ENCODE measurements at places on chromosomes 2 and 18.

- no peak for DNase-seq
Observed at GRCh38 chr18:27164905-27165304, 20.2 kb downstream of the CHST9 start.

- DNase-seq = no peak
Observed at GRCh38 chr2:215210082-215210481, 71.7 kb upstream of the ABCA12 start.

DNA sequence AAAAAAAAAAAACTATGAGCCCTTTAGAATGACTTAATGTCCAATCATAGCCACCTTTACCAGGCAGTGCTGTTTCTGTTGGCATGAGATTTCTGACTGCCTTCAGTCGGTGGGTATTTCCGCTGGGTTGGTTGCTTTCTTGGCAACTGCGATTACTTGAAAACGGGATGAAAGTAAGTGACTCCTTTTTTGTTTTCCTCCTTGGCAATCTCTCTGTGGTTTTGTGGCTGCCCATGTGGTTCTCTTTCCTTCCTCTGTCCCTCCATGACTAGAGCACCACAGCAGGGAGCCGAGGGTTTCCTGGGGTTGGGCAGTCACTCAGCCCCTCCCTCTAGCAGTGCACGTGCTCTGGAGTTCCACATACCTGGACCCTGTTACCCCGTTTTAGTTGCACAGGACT lies 112.1 kb downstream of the KLHL29 start:
- peak; percentile 53 for DNase-seq

DNA sequence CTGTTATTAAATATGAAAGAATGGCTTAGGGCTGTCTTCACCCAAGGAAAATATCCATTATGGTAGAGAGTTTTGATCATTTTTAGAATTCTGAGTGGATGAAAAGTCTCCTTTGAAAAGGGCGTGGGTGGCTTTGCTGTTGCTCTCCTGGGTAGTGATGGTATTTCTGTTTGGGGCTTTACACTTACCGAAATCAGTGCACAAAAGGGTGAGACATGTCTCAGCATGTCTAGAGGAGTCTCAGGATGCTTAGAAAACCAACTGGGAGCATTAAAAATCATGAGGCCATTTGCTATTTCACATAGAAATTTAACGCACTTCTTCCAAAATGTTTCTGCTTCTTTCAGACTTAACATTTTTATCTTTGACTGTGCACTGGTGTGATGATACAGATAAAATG lies 49.6 kb downstream of the ZCCHC2 start:
- no peak for DNase-seq

- no peak for DNase-seq
Observed at GRCh38 chr2:102498414-102498813, 25.4 kb downstream of the SLC9A4 start.

DNA sequence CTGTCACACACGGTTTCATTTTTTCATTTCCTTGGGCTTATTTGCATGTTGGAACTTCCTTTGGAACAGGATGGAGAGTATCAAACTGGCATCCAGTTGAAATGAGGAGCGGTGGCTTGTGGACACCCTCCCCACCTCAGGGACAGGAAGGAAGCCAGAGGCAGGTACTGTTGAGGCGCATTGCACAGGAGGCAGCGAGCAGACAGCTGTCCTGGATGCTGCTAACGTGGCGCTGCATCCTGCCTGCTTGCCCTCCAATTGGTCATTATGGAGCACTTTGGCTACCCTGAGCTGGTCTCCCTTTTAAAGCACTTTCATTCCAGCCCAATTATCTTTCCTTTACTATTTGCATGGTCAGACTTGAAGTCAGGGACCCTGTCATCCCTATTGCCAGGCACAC lies 80.7 kb upstream of the ITGA4 start:
- DNase-seq = no peak

GRCh38 chr18:52636536-52636935 lies 296.5 kb downstream of the DCC start:
- DNase-seq = no peak

GRCh38 chr2:54834721-54835120 lies 111.3 kb downstream of the EML6 start:
- DNase-seq = no peak

GRCh38 chr2:46854260-46854659 lies 61.3 kb downstream of the MCFD2 start:
- DNase-seq = no peak

DNA sequence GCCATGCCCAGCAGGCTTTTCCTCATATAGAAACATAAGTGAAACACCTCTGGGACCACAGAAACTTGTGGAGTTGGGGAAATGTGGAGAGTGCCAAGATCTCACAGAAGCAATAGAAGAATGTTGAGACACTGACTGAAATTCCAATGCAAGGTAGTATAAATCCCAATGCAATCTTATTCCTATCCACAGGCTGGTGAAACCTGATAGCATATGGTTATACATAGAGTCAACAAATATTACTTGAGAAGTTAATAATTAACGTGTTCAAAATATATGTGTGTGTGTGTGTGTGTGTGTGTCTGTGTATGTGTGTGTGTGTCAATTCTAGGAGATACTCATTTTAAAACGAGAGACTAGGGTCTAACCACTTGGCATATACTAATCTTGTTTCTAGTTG lies 776.8 kb upstream of the ACVR2A start:
- DNase-seq = no peak

- no peak for DNase-seq
Observed at GRCh38 chr2:224158831-224159230, 119.7 kb upstream of the SERPINE2 start.

DNA sequence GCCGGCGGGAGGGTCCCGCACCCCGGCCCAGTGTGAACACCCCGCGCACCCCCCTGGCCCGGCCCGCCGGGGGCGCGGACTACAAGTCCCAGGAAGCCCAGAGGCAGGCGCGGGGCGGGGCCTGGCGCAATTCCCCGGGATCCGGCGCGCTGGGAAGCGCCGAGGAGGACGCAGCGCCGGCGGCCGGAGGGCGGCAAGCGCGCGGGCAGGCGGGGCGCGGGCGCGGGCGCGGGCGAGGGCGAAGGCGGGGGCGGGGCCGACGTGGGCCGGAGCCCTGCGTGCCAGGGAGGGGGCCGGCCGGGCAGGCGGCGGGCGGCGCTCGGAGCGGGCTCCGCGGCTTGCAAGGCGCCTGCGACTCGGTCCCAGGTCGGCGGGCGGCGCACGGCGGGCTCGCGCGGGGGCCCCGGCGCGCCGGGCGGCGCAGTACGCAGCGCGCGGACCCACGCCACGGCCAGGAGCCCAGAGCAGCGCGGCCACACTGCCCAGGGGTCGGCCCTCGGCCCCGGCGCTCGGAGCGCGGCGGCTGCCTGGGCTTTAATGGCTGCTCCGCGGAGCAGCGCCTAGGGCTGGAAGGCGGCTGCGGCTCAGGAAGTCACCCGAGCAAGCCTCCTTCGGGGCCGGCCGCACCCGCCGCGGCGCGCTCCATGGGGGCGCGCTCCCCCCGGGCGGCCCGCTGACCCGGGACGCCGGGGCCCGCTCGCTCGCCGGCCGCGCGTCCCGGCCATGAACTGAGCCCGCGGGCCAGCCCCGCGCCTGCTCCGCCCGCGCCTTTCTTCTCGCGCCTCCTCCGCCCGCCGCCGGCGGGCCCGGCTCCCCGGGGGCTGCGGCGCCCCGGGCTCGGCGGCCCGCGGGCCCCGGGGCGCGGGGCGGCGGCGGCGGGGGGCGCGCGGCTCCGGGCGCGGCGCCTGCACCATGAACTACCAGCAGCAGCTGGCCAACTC lies at the start of gene AGAP1:
Gene AGAP1 (plus strand): TSS at position 269 of the 941 bp plus-strand sequence.
- no peak for DNase-seq

GRCh38 chr18:42798606-42799170 lies 316.8 kb downstream of the RIT2 start:
- DNase-seq = no peak

DNA sequence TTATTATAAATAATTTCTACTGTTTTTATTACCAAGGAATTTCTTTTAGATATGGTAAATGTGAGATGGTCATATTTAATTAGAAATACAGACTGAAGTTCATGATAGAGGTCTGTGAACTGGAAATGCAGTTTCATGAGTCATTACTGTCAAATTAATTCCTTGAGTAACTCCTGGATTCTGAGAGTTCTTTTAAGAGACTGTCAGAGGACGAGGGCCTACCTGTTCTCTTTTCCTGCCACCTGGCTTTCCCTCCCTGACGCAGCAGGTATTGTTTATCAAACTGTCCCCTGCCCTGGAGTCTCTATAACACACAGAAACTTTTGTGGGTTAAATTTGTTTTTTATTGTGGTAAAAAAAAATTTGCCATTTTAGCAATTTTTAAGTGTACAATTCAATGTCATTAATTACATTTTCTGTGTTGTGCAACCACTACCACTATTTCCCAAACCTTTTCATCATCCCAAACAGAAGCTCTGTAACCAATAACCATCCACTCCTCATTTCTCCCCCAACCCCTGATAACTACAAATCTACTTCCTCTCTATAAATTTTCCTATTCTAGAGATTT lies 142.6 kb downstream of the DIS3L2 start:
- DNase-seq = no peak

DNA sequence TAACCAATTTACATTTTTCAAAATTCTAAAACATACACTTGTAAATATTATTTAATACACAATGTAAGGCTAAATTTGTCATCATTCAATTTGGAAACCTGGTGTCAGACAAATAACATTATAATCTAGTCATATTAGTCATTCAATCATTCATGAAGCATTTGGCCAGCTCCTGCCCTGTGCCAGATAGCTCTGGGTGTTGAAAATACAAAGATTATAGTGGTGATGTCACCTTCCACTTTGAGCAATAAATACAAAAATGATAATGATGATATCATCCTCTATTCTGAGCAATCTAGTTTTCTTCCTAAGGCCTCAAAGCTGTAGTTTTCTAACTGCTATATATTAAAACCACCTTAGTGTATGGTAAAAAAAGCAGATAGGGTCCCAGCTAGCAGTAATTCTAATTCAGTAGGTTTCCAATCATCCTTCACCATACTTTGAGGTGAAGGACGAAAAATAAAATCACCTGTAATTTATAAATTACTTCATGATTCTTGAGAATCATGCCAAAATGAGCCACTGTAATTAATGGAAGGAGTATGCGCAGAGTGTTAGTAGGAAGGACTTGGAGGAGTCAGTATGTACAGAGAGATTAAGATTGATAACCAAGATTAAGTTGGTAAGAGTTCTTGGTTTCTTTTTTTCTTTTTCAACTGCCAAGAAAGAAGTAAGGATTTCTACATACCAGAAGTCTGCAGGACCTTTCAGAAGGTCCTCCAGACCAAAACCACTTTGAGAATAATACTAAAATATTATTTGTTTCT lies 23.2 kb downstream of the MEMO1 start:
- no peak for DNase-seq

- DNase-seq = no peak
Observed at GRCh38 chr2:189628817-189629530, 32.3 kb upstream of the ASNSD1 start.

DNA sequence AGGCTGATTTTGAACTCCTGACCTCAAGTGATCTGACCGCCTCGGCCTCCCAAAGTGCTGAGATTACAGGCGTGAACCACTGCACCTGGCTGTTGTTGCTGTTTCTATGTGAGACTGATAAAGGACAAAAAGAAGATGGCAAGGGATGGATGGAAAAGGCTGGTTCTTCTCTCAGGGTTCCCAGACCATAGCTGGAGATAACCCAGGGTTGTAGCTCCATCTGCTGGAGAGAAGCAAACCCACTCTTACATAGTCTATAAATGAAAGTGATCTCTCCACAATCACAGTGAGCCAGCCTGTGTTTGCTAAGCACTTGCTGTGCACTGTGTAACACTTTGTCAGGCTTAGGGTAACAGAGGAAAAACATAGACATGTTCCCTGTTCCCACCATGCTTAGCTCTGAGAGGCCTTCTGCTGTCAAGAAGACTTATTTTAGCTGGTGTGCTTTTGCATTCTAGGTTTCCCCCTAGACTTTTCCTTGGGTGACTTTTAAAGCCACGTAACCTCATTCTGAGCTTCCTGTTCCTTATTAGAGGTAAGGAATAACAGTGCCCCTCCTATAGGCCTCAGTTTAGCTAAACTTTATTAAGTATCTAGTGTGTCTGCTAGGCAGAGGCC lies 49.7 kb downstream of the LIMS1 start:
- DNase-seq = peak; percentile 72

Data from activated CD4-positive, alpha-beta T cell treated with anti-CD3 and anti-CD28 coated beads, Interleukin-2, amount 10 ng/mL, durations not matched to agents 7 days and 5 days (primary cell).